ENCODE measurements at places on chromosomes 16 and 17.
A peak's percentile ranks its signal among the peaks of the same experiment; 100 is the strongest.

- DNase-seq = no peak
Observed at GRCh38 chr16:10579575-10579964, 828 bp downstream of the EMP2 start.

GRCh38 chr17:21463779-21464407 lies 87.7 kb downstream of the KCNJ12 start:
- DNase-seq = no peak

- no peak for DNase-seq
Observed at GRCh38 chr16:9060225-9060624, 31.2 kb upstream of the HAPSTR1 start.

- no peak for DNase-seq
Observed at GRCh38 chr17:41762841-41763240, 23.7 kb downstream of the JUP start.

DNA sequence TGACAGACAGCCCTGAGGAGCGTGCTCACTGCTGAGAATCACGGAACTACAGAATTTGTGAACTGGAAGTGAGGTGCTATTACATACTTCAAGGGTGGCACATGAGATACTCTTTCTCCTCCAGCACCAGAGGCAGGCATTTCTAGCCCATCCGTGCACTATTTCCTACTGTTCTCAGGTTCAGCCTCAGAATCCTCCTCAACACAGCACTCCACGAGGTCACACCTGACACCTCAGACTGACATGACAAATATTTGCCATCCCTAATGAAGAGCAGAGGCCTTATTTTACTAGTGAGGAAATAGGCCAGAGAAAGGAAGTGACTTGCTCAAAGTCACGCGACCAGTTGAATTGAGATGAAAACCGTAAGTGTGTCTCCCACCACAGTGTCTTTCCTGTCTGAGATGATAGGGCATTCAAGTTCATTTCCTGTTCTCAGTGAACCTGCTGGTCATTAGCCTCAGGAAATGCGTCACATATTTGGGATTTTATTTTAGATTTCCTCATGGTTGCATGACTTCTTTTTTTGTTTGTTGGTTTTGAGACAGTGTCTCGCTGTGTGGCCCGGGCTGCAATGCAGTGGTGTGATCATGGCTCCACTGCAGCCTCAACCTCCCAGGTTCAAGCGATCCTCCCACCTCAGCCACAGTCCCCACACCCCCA lies 23.6 kb downstream of the SEZ6 start:
- no peak for DNase-seq

- DNase-seq = no peak
Observed at GRCh38 chr16:81528256-81528655, 83.6 kb downstream of the CMIP start.

GRCh38 chr17:48815311-48815710 lies 1.7 kb downstream of the TTLL6 start:
- no peak for DNase-seq

GRCh38 chr16:48262631-48263030 lies 15.3 kb upstream of the ABCC11 start:
- DNase-seq = no peak

GRCh38 chr17:5785867-5786509 lies 201.7 kb upstream of the NLRP1 start:
- DNase-seq = no peak

DNA sequence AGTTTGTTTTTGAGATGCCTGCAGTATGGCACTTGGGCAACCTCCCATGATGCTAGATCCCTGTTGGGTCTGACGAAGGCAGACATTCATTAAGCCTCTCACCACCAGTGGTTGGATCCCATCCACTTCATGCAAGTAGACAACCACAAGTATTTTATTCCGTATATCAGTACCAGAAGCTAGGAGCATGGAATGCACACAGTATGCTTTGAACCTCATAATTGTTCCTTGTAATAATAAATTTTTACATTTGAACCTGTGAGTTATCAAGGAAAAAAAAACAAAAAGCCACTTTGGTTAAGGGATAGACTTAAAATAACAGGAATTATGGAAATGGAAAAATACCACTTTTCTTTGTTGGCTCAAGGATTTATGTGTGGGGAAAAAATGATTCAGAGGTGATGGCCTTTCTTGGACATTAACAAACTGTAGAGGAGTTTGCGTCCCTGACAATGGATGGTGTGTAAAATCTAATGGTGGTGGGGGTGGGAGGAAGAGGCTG lies 107.1 kb upstream of the KCNJ16 start:
- no peak for DNase-seq

- DNase-seq = no peak
Observed at GRCh38 chr16:11098601-11099390, 154.4 kb downstream of the CLEC16A start.

- DNase-seq = no peak
Observed at GRCh38 chr16:50124769-50125168, 28.3 kb upstream of the TENT4B start.

DNA sequence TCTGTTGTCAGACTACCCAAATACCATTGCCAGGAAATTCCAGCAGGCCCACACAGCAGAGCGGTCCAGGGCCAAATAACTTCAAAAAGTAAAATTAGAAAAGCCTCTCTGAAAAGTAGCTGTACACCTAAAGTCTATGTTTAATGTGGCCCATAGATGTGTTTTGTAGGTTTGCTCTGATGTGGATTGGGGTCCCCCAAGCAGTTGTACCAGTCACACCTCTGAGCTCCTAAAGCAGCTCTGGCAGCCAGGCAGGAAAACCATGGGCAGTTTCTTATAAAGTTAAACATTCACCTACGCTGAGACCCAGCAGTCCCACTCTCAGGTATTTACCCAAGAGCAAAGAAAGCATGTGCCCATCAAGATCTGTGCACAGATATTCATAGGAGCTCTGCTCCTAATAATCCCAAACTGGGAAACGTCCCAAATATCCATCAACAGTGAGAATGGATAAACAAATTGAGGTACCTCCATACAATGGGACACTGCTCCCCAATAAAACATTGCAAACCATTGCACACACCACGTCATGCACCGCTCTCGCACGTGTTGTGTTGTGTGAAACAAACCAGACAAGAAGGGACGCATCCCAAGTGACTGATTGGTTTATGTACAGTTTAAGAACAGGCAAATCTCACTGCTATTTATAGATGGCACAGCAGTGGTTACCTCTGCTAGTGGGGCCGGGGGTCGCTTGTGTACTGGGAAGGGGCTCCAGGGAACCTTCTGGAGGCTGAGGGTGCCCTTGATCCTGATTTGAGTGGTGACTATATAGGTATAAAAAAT lies 15.8 kb upstream of the PRM1 start:
- DNase-seq = no peak

GRCh38 chr16:22938647-22939046 lies 124.7 kb downstream of the HS3ST2 start:
- no peak for DNase-seq

DNA sequence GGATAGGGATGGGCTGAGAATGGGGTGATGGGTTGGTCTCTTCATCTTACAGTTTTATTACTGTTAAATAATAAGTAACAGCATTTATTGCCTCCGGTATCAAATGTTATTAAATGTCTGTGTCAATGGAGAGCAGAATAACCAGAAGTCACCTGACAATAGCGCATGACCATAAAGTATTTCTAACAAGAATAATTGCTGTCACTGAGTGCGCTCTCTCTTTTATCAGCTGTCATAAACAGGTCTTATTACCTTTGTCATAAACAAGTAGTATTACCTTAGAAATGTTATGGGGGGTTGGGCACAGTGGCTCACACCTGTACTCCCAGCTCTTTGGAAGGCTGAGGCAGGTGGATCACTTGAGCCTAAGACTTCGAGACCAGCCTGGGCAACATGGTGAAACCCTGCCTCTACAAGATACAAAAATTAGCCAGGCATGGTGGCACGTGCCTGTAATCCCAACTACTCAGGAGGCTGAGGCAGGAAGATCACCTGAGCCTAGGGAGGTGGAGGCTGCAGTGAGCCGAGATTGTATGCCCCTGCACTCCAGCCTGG lies 120.6 kb downstream of the MAP2K6 start:
- DNase-seq = no peak

GRCh38 chr17:76388966-76389888 lies 4.8 kb downstream of the SPHK1 start:
- no peak for DNase-seq

- no peak for DNase-seq
Observed at GRCh38 chr16:69931631-69932030, 19.5 kb upstream of the CLEC18A start.

GRCh38 chr16:20720251-20720650 lies 21.4 kb downstream of the THUMPD1 start:
- DNase-seq = no peak

- peak; percentile 71 for DNase-seq
Observed at GRCh38 chr16:28277537-28278388, 14.6 kb upstream of the SBK1 start.

- no peak for DNase-seq
Observed at GRCh38 chr16:19874851-19875546, 9.6 kb downstream of the GPRC5B start.

DNA sequence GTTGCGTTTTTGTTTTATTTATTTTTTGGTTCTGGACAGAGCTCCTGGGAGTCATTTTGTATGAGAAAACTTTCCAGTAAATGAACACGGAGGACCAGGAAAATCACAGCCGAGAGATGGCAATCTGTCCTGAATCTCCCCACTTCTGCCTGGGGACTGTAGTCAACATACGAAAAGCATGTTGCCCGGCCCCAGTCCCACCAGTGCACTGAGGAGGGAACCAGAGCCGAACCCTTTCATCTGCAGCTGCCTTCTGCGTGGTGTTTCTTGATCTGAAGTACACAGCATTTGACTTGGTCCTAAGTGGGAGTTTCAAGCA lies 18.9 kb downstream of the SNX11 start:
- no peak for DNase-seq

DNA sequence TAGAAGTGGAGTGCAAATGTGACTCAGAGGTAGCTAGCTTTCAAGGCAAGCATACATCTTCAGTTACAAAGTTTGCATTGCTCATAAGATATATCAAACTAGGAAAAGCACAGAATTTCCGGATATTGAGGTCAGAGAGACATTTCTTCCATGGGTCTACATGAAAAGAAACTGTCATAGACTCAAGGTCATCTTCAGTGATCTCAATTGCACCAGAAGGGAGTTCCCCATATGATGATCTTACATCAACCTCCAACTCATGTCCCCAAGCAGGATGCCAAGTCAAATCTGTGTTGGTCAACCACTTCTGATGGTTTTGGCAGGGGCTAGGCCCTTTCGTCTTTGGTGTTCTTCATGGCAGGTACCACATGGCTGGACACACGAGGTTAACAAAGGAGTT lies 459.9 kb upstream of the MAF start:
- no peak for DNase-seq

DNA sequence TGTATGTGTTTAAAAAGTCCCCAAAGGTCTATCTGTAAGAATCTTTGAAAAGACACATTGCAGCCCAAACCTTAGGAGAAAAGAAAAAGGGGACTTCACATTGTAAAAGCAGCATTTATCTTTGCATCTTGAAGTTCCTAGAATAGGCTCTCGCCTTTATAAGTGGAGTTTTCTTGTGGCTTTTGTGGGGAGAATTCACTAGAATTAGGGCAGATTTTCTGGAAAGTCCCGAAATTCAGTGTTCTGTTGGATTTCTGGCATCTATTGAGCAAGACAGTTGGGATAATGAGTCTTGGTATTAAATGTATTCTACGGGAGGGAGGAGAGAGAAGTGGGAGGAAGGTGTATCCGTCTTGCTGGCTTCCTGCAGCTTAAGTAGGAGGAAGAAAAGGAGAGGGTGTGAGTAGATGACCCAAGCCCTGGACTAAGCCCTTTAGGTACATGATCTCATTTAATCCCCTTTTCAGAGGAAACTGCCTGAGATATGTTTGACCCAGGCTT lies 62.6 kb downstream of the PRKCA start:
- no peak for DNase-seq

- no peak for DNase-seq
Observed at GRCh38 chr17:74491626-74492025, 25.2 kb downstream of the CD300A start.

GRCh38 chr17:35808240-35808961 lies 883 bp upstream of the TAF15 start:
- DNase-seq = no peak

- DNase-seq = no peak
Observed at GRCh38 chr17:4519361-4519788, 20.7 kb downstream of the SPNS2 start.

- DNase-seq = no peak
Observed at GRCh38 chr16:30603945-30604315, 6.3 kb downstream of the ZNF689 start.

GRCh38 chr16:56715126-56715525 lies 14.8 kb upstream of the NUP93 start:
- no peak for DNase-seq

GRCh38 chr17:30429155-30429554 lies 48.1 kb upstream of the GOSR1 start:
- DNase-seq = no peak

GRCh38 chr16:76114681-76115080 lies 162.5 kb upstream of the CNTNAP4 start:
- DNase-seq = no peak

DNA sequence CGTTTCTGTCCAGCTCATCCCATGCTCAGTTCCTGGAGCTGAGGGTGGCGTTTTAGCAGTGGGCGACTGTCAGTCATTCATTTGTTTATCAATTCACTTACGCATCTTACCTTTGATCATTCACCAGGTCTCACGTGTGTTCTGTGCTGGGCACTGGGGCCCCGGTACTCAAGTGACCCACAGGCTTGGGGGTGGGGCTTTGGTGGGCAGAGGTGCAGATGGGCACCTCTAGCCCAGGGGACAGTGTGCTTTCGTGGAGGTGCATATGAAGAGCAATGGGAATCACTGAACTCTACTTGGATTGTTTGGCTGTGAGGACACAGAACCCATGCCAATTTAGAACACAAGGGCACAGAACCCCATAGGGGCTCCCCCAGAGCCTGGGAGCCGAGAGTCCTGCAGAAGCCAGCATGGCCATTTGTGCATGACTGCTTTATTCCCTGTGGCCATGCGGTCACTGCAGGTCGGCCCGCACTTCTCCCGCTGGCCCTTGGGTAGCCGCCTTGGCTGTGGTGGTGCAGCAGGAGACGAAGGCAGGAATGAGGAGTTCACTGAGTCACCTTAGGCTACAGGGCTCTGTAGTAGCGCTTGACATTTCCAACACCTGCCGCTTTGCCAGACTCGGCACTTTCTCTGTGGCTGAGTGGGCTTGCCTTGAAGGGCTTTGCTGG lies 144.6 kb downstream of the SNX29 start:
- DNase-seq = no peak

DNA sequence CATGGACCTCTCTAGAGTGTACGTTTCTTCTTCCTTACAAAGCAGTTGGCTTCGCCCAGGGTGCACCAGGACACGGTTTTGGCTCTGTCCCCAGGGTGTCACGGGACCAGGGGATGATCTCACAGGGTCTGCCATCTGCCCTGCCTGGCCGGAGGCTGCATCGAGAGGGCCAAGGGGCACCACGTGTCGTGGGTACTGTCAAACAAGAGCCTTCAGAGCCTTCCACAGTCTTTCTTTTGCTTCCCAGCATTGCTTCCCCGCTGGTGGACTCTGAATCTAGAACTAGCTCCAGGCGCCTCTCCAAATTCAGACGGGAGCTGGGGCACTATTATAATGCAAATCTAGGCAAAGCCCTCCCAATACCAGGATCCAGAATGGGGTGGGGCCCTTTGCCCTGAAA lies 47.9 kb downstream of the MAPT start:
- no peak for DNase-seq
